ENCODE measurements at places on chromosomes 1 and 21.

- peak; percentile 67 for DNase-seq
These were observed 546 bp downstream of the ELOVL1 start for GRCh38 chr1:43367026-43367903.

- DNase-seq: no peak
These were observed 4.1 kb downstream of the PPT1 start for GRCh38 chr1:40092706-40093639.

GRCh38 chr1:160624464-160624863, 22.4 kb downstream of the SLAMF1 start:
- DNase-seq: no peak

DNA sequence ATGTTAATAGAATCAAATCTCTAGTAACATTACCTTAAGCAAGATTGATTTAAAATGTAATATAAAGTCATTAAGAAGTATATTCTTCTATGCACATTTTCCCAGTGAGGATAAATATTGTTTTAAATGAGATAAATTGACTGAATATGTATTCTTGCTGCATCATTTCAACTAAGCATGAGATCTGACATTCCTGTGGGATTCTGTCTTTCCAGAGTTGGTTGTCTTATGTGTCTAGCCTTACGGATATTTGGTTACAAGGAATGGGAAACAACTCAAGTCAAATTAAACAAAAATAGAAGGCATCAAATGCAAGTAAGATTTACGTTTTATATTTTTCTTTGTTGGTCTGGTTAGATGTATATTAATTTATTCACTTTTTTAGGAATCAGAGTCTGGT, 287.5 kb downstream of the PTGER3 start:
- DNase-seq: no peak

- no peak for DNase-seq
These were observed 643 bp upstream of the MOB3C start for GRCh38 chr1:46617108-46617800.

- DNase-seq: peak; percentile 84
These were observed 757.3 kb downstream of the LTN1 start for GRCh38 chr21:28235169-28235895.

DNA sequence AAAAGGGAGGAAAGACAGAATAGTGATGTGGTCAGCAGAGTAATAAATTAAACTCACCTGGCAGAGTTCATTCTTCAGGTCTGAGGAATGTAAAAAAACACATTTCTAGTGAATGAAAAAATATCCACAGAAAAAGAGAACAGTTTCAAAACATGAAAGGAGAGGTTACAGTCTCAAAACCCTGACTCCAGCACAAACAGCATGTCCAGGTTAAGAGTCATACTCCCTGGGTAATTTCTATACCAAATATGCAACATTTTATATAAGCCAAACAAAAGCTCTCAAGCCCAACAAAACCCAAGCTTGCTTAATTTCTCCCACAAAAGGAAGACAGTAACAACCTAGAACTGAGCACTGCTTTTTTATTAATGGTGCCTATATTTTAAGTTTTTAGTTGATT, 173.0 kb downstream of the NTMT2 start:
- no peak for DNase-seq

DNA sequence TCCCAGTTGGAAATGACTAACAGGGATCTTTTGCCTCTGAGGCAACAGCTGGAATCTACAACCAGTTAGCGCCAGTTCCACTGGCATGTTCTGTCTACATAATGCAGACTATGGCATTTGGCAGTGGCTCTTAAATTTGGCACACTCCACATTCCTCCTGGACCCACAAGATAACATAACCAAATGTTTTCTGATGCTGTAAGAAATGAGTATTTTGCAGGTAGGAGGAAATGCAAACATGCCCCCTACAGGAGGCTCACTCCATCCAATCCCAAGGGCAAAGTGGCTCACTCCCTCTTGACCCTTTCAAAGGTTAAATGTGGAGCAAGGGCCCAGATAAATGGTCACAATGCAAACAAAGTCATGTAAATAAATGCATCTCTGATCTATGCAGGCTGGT, 129.2 kb upstream of the PROX1 start:
- no peak for DNase-seq

- DNase-seq: no peak
These were observed 23.4 kb downstream of the ARHGEF19 start for GRCh38 chr1:16189003-16189402.

GRCh38 chr1:49630156-49630555, 393.6 kb downstream of the AGBL4 start:
- no peak for DNase-seq

DNA sequence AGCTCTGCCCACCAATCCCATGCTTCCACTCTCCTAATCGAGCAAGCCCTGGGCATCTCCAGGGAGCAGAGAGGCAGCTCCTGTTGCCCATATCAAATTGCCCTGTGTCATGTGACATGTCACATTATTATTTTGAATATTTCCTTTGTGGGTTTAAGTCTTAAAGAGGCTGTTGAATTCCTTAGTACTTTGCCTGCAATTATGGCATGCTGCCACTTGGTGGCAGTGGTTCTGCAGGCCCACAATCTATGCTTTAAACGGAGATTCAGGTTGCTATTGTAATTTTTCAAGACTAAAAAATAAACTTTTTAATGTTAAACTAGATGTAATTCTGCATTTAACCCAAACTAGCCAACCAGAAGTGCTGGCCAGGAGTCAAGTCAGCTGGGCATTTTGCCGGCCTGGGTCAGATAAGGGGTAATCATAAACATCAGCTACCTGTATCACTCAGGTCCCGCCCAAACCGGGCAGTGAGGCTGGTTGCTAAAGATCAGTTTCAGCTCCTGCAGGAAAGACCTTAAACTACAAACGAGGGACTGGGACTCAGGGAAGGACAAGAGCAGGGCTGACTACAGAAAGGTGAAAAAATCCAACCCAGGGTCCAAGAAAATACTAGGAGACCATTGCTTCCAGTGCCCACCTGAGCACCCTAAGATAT, 37.3 kb upstream of the ARHGEF16 start:
- DNase-seq: peak; percentile 39

- no peak for DNase-seq
These were observed 21.9 kb upstream of the ERO1B start for GRCh38 chr1:236303675-236304074.

DNA sequence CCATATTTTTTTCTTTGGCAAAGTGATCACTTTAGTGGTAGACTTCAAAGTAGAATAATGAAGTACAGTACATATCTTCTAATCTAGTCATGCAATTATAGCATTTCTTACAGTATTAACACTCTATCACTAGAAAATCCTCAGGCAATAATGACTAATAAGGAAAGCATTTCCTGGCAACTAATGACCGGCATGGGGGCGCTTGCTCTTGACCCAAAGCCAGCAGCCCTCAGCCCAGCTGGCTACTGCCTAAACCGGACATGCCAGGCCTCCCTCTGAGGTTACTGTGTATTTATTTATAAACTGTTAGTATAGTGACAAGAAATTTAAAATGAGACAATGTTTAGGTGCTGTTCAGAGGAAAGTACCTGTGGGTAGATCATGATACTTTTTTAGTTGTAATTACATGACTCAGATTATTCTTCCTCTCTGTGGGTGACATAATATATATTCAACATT, 633.8 kb downstream of the PTPRC start:
- no peak for DNase-seq

- no peak for DNase-seq
These were observed 10.1 kb downstream of the CCDC27 start for GRCh38 chr1:3762151-3762872.

- peak; percentile 57 for DNase-seq
These were observed 25.4 kb downstream of the PHGDH start for GRCh38 chr1:119737040-119737682.

DNA sequence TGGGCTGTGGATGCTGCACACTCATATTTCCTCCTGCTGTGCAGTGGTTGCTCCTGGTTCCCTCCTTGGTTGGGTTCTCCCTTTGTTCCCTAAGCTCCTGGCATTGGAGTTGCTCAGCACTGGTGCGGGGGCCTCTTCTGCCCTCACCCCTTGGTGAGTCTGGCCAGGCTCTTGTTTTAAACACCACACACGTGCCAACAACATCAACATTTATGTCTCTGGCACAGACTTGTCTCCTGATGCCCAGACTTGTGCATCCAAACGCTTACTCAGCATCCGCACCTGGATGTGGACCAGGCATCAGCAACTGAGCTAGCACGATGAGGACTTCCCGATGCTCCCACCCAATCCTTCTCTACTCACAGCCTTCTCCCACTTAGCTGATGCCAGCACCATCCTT, 627.6 kb downstream of the NPHP4 start:
- no peak for DNase-seq

GRCh38 chr1:115461526-115461925, 123.5 kb upstream of the NGF start:
- no peak for DNase-seq

- DNase-seq: no peak
These were observed 239.8 kb downstream of the LMX1A start for GRCh38 chr1:165116732-165117131.

DNA sequence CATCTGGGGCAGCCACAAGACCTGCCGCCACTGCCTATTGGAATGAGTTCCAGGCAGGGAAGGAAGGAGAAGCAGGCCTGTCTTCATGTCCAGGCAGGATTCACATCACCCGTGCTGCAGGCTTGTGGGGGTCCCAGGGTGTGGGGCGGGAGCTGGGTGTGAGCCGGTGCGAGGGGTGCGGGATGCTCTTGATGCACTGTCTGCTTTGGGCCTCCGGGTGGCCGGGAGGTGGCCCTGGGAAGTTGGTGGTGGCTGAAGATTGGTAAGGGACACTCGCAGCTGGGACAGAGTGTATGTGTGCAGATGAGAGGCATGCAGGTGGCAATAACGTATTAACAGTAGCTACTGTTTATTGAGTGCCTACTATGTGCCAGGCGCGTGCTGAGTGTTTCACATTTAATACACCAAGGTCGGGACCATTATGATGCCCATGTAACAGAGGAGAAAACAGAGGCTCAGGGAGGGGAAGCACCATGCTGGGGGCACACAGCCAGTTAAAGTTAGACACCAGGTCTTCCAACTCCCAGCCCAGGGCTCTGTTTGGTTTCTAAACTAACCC, 3.3 kb downstream of the CROCC start:
- DNase-seq: no peak

DNA sequence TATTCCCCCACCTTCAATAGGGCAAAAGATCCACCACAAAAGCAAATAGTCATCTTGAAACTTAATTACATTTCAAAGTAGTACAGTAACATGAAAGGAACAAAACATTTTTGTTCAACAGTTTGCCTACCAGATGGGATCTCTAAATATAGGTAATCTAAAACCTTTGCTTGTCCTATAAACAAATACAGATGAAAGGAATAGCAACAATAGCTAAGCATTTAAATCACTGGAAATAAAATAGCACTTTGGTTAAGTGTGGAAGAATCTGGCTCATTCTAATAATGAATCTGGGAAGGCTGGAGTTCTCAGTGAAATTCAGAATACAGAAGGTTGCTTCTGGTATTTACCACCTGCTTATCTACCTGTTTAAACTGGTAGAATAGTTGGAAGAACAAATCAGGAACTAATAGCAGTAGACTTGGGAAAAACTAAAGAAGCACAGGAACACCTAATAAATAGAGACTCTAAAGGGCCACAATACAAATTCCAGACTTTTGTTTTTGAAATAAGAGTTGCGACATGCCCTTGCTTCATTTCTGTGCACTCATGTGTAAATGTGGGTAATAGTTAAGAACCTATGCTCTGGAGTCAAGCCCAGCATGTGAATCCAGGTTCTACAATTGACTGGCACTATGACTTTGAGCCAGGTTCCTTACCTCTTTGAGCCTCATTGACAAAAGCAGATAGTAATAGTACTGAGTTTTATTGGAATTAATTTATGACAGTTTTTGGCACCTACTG, 2.3 kb upstream of the LYPLAL1 start:
- DNase-seq: no peak

DNA sequence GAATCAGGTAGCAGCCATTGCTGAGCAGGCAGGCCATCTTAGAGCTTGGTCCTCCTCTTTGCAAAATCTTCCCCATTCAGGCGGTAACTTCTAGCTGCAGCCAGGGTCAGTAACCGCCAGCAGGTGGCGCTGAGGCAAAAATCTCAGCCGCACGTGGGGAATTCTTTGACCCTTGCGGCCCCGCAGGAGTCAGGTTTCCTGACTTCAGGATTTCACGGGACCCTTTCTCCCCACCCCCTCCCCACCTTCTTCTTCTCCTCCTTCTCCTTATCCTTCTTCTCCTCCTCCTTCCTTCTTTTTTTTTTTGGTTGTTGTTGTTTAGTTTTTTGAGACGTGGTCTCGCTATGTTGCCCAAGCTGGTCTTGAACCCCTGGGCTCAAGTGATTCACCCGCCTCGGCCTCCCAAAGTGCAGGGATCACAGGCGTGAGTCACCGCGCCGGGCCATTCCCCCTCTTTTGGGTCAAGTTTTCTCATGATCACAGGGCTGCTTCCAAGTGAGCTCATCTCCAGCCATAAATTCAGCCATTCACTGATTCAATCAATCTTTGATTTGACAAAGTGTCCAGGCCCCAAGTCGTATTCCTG, 33.4 kb upstream of the TENT5B start:
- DNase-seq: no peak

DNA sequence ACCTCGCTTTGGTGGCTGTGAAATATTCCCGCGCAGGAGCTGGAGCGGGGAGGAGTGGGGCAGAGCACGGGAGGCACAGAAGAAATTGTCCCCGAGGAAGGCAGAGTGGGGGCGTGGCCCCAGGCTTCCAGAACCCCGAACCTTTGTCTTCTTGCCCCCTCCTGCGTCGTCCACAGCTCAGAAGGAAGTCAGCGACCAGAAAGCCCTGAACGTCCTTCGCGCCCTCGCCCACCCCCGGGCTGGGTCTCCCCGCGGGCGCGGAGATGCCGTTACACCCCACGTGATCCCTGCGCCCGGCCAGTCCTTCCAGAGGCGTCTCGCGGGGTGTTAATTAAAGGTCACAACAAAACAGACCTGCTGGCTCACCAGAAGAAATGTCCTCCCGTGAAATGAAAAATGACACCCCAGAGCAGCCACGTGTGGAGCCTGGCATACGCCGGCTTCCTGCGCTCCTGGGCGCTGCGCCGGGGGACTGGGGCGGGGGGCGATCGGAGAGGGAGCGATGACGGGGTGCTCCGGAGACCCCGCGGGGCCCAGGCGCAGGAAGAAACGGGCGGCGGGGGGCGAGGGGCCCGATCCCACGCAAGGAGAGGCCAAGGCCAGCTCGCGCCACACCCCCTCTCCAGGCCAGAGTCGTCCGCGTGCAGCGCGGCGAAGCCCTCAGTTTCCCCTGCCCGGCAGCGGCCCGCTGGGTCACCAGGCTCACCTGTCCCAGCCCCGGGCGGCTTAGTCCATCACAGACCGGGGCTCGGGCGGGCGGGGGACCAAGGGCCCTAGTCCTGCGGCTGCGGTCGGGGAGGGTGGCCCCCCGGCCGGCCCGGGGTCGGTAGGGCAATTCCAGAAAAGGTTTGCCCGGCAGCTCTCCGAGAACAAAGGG, 995 bp upstream of the KIF26B start:
- DNase-seq: no peak

- no peak for DNase-seq
These were observed 41.2 kb upstream of the PDC start for GRCh38 chr1:186502087-186502486.

GRCh38 chr1:175841738-175842187, 98.4 kb upstream of the TNR start:
- no peak for DNase-seq

DNA sequence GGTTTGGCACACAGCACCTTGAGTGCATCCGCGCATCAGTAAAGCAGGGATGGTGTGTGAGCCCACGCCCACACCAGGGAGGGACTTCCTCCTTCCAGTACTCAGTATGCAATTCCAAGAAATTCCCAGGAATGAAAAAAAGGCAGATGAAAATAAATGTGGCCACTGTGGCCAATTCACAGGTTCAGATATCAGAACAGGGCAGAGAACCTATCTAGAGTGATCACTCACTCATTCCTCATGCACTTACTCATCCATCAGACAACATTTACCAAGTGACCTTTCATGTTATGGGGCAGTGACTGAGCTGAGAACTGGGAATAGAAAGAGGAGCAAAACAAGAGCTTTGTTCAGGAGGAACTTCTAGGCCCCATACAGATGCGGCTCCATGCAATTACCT, 113.7 kb downstream of the ZSCAN20 start:
- no peak for DNase-seq

Measured in CMK (cell line).